ENCODE measurements at places on chromosomes 7 and 10.

DNA sequence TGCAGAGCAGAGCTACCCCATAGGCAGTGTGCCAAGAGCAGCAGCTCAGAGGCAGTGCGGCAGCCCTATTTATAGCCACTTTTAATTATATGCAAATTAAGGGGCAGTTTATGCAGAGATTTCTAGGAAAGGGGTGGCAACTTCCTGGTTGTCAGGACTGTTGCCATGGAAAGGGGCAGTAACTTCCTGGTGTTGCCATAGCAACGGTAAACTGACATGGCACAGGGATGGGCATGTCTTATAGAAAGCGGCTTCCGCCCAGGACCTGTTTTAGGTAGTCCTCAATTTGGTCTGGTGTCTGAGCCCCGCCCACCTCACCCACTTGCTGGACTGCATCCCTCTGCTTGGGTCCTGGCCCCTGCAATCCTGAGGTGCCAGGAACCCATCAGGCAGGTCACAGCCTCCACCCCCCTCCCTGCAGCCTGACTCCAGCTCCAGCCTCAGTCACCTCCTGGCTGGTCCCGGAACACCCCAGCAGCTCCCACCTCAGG lies 115.8 kb downstream of the TMEM130 start:
- no peak for DNase-seq

DNA sequence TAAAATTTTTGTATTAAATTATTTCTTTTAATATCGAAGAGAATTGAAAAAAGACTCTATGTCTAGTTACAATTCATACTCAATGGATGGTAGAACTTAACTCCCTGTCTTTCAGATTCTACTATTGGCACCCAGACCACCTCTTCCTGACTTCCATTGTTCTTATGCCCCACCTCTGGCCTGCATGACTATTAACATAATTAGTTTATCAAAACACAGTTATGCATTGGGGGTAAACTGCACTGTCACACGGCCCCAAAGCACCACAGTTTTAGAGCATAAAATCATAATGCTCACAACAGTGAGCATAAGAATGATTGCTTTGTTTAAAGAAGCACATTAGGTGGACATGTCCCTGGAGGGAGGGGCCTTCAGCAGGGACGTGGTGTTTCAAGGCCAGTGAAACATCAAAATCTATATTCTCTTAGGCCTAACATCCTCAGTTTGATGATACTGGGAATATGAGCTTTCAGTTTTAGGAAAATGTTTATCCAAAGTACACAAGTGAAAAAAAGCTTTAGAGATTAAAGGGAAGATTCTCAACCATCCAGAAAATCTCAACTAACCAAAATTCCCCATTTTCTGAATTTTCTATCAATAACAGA lies 79.8 kb downstream of the NRP1 start:
- no peak for DNase-seq

DNA sequence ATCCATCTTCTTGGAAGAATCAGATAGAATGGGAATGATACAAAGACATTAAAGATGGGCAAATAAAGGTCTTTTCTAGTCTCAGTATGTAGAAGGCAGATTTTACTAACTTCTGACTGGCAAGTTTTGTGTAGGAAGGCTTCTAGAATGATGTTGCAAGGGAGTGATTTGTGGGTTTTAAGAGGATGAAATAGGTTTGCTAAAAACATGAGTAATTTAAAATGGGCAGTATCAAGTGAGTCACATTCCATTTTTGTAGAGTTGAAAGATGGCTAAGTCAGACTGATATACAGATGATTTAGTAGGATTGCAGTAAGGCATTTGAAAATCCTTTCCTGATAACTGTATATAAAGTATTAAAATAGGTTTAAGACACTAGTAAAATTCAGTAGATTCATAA lies 777.4 kb downstream of the SORCS1 start:
- no peak for DNase-seq

DNA sequence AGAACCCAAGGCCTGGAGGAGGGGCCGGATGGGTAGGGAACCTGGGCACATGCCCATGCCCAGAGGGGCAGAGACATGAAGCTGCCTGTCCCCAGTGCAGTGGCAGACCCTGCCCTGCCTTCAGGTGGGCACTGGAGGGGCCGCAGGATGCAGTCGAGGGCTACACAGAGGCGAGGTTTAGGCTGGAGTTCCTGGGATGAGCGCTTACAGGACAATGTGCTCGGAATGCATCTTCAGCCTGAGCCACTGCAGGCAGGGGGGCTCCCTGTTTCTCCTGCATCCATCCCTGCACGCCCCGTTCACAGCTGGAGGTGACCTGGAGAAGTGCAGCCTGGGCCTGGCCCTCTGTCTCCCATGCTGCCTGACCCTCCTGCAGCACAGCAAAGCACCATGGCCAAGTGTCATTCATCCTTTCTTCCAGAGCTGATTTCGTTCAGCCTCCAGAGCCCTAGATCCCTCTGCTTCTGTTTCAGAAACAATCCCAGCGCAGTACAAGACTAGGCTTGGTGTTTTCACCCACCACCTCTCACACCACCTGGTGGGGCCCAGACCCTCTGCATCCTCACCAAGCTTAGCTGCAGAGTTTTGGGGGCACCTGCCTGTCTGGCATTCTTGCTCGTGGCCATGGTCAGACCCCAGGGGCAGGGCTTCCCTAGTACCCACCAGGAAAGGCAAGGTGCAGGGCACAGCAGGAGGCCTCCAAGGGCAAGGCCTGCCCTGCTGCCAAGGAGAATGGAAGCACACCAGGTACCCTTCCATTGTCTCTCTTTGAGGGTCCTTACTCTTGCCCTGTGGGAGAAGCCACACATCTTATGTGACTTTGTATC lies 311.9 kb downstream of the TCERG1L start:
- DNase-seq = no peak

GRCh38 chr7:82179311-82179710 lies 264.3 kb downstream of the CACNA2D1 start:
- no peak for DNase-seq

GRCh38 chr7:33874943-33875342 lies 30.4 kb upstream of the BMPER start:
- DNase-seq = no peak

- no peak for DNase-seq
Measured at GRCh38 chr7:157541295-157542067, 204.7 kb downstream of the DNAJB6 start.

DNA sequence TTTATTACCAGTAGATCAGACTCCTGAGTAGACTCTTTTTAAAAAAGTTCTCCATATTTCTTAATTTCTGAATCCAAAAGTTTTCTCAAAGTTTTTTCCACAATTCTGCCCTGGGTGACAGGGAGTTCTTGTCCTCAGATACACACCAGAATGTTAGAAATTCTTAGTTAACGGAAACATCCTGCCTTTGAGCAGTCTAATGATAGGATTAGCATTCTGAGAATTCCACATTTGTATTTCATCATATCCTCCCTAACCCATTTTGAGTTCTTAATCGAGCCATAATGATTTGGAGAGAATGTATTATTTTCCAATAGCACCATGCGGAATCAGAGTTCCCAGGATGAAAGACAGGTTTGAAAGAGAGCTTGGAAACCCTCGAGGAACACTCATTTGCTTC lies 28.9 kb upstream of the MRPS33 start:
- DNase-seq = no peak
